A673 (cell line): ENCODE measurements at places on chromosomes 5 and 9.
A peak's percentile ranks its signal among the peaks of the same experiment; 100 is the strongest.

- no peak for DNase-seq
Observed at GRCh38 chr5:72380492-72381274, 60.5 kb downstream of the PTCD2 start.

- DNase-seq = no peak
Observed at GRCh38 chr9:116686135-116686534, 970 bp upstream of the TRIM32 start.

DNA sequence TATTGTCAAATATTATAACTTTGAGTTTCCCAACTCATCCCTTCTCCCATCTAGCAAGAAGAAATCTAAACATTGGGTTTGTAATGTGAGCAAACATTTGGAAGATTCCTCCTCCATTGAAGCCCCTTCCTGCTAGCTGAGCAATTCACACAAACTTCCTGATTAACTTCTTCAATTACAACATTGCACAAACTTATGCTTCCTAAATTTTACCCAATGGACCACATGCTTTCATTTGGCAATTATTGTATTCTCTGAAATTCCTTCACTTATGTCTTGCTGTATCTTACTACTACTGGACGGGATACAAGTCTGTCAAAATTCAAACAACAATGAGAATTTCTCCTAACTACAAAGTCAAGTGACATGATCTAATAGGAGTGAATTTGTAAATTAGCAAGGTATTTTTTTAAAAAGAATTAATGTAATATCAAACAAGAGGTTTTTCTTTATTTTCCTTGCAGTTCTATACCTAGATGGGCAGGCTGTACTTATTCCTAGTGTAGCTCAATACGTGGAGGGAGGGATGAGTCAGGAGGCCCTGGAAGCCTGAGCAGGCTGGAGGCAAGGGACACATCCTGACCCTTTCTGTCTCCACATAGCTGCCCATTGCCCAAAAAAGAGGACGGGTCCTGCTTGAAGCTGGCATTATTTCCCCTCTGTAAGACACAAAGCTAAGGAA, 11.8 kb upstream of the IFNW1 start:
- no peak for DNase-seq

DNA sequence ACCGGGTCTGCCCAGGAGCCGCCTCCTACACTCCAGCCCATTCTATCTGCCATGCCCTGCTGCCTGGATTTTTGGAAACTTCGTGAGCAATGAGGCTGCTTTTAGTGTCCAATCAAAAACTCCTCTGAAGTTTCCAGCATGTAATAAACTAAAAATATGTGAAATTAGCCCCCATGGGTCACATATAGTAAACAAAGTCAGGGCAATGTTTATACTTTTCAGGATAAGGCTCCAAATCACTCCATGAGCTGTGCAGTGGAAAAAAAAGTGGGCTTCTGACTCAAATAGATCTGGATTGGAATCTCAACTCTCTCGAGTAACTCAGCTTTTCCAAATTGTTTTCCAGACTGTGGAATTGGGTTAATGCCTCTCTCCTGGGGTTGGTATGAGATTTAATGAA, 68.2 kb downstream of the PIK3R1 start:
- DNase-seq = no peak

DNA sequence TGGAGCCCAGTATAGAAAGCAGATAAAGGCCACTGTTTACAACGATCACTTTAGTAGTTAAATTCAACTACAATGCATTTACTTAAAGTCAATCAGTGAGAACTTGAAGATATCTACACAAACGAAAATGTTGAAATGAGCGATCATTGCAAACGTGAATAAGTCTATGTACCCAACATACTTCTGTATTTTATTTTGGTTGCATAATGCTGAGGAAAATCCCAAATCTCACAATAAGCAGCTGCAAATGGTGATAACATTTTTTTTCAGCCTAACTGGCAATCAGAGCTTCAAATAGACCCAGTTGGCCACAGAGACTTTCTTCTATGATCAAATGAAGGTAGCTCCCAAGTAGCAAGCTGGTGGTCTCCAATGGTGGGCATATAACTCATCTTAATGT, 32.1 kb downstream of the PDGFRB start:
- DNase-seq = no peak

DNA sequence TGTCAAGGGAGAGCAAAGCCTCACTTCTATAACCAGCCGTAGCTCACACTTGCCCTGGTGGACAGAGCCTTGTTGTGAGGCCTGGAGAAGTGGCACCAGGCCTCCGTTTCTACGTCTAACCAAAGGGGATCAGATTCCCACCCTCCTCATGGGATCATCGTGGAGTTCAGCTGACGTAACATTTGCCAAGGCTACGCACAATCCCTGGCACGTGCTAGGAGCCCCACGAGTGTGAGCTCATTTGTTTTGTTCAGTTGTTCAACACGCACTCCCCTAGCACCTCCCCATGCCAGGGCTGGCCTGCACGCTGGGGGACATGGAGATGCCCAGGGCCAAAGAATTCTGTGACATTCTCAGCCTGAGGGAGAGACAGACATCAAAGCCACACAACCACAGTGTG, 23.1 kb downstream of the ADGRD2 start:
- no peak for DNase-seq

GRCh38 chr5:154844809-154845208, 5.6 kb downstream of the FAXDC2 start:
- no peak for DNase-seq

GRCh38 chr5:139693676-139694364, 45.7 kb downstream of the CXXC5 start:
- no peak for DNase-seq

- DNase-seq = peak; percentile 14
Observed at GRCh38 chr9:38309324-38310195, 82.9 kb upstream of the ALDH1B1 start.

GRCh38 chr9:7259544-7260241, 501.9 kb downstream of the KDM4C start:
- DNase-seq = no peak

DNA sequence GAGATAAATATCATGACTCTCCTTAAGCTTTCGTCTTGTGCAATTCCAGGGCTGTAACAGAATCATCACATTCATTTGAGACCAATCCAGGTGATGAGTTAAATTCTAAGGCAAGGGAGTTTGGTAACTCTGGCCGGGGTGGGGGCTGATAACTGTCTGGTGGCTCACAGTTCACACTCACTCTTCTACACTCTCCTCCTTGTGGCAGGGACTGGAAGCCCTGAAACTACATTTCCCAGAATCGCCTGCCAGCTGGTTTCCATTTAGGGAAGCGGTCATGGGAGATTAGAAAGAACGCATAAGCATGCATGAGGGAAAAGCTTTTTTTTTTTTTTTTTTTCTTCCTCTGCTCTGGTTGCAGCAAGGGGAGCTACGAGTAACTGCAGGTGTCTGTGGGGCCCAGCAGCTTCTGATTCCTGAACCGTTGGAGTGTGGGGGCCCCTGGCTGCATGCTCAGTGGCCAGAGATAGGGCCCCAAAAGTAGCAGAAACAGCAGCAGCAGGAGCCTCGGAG, 154.8 kb upstream of the TBC1D2 start:
- peak; percentile 60 for DNase-seq

DNA sequence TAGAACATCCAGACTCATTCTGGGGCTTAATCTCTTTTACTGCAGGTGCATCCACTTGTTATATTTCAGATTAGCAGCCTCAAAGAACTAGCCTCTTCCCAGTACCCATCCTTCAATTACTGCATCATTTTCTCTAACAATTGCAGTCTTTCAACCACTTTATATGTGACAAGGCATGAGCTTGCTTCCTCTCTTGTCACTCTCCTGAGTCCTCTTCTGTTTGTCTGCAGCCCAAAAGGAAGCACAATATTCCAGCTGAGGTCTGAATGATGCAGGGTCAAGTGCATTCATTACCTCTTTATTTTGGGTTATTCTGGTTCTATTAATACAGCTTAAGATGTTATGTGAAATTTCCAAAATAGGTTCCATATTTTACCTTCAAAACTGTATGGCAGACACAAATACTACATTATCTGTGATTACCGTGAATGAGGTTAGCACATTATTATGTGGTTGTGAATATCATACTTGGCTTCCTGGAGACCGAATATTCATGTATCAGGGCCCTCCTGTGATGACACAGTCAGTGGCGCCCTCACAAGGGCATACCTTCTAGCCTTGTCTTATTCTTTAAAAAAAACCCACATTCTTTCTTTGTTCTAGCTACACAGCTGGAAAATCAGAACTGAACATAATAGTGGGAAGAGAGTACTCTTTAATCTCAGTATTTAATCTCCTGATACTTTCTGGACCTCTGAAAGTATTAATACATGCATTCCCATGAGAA, 323.8 kb downstream of the PDE4D start:
- DNase-seq = no peak

GRCh38 chr5:3198074-3198449, 397.6 kb upstream of the IRX1 start:
- DNase-seq = no peak

DNA sequence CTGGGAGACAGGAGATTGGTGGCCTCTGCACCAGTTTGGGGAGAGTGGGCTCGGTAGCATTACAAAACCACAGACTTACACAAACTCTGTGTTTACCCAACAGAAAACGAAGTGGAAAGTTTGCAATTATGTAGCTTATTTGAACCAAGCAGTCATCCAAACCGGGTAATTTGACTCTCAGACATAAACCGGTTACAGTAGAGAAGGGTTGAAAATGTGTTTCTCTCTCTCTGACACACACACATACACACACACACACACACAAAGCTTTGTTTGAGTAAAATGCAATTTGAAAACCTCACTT, 97.1 kb upstream of the ZNF608 start:
- DNase-seq = no peak

- peak; percentile 88 for DNase-seq
Observed at GRCh38 chr9:91949946-91950664, at the start of gene ROR2. ROR2 (minus strand) TSS chr9:91950228.

DNA sequence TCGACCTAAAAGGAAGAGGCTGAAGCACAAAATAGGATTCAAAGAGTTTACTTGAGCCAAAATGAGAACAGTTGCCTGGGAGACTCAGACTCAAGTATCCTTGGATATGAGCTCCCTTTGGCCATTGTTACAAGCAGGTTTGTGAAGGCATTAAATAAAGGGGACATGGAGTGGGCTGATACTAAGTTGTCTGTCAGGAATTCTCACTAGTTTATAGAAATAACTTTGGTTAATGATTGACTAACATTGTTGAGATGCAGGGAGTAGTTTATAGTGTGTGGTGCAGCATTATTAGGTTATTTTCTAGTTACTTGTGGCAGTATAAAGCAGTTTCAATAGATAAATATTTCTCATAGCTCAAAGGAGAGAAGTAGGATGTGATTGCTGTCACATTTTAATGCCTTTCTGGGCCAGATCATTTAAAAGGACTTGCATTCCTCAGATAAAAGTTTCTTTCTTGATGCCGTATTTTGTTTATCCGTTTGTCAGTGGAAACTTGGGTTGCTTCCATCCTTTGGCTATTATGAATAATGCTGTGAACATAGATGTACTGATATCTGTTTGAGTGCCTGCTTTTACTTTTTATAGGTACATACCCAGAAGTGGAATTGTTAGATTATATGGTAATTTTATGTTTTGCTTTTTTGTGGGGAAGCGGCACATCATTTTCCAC, 9.1 kb downstream of the AP3S1 start:
- DNase-seq = no peak

- no peak for DNase-seq
Observed at GRCh38 chr5:170449232-170449631, 54.6 kb upstream of the KCNIP1 start.

GRCh38 chr5:98928873-98929709, at the start of gene CHD1:
CHD1 (minus strand) TSS chr5:98929007; CDS start chr5:98926386, 2,621 bp downstream.
- DNase-seq = peak; percentile 99

- no peak for DNase-seq
Observed at GRCh38 chr9:91654527-91654926, 230.9 kb upstream of the NFIL3 start.

DNA sequence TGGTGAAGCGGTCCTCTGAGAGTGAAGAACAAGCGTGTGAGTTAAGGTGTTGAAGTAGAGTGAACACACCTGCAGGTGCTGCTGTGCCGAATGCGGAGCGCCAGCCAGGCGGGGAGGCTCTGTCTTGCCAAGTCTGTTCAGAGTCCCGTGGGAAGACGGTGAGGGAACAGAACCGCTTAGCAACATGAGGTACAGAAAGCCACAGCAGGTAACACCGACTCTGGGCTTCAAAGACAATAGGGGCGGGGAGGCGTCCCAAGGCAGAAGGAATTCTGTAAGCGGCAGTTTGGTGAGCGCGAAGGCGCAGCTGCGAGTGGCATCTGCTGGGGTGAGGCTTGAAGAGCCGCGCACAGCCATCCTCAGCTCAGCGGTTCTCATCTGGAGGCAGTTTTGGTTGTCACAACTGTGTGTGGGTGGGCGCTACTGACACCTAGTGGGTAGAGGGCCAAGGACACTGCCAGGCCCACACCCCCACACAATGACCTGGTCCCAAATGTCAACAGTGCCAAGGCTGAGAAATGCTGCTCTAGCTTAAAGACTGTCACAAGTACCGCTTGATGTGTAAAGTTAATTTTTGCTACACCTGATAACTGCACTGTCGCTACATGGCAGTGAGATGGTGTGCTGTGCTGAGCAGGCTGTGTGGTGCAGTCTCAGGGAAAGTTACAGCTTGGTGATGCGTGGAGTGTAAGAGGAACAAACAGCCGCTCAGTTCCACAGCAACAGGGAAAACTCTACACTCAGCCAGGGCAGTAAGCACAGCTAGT, 67.4 kb upstream of the TBC1D9B start:
- peak; percentile 11 for DNase-seq

- DNase-seq = no peak
Observed at GRCh38 chr9:93130861-93131481, 3.1 kb downstream of the NINJ1 start.

DNA sequence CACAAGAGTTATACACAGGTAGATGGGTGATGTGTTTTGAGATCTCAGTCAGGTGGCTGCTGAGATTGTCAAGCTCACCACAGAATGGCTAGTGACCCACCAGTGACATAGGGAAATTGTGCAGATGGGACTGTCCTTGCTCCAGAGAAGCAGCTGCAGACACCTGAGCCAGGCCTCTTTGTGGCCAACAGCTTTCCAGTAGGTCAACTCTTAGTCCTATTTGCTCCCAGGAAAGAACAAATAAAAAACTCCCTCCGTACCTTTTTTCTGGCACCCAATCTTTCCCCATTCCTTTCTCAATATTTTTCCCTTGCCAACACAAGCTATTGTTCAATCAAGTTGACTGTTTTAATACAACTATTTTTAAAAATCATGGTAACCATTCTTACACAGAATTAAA, 14.2 kb downstream of the IARS1 start:
- DNase-seq = no peak

DNA sequence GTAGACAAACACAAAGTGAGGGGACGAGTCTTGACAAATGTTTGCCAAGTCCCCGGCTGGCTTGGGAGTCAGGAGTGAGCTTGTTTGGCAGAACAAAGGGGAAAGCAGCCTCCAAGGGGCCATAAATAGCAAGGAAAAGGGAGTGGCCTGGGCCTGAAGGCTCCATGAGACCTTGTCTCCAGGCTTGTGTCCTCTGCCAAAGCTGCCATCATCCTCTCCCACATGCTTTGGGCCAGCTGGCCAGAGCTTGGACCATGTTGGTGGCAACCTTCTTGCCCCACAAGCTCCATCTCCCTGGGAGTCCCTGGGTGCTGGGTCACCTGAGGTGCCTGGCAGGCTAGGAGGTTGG, 13.3 kb upstream of the PITX1 start:
- DNase-seq = no peak
